SK-MEL-5 (cell line): ENCODE measurements at places on chromosomes 11 and 22.

GRCh38 chr11:3104051-3104714 lies 47.0 kb upstream of the CARS1 start:
- no peak for DNase-seq

DNA sequence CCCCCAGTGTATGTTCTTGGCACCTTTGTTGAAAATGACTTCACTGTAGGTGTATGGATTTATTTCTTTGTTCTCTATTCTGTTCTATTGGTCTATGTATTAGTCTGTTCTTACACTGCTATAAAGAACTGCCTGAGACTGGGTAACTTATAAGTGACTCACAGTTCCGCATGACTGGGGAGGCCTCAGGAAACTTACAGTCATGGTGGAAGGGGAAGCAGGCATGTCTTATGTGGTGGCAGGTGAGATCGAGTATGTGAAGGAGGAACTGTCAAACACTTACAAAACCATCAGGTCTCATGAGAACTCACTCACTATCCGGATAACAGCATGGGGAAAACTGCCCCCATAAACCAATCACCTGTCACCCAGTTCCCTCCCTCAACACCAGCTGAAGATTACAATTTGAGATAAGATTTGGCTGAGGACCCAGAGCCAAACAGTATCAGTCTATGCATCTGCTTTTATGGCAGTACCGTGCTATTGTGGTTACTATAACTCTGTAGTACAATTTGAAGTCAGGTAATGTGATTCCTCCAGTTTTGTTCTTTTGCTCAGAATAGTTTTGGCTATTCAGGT lies 836.2 kb downstream of the DLG2 start:
- no peak for DNase-seq

- DNase-seq, result no peak
Measured at GRCh38 chr22:35645646-35646045, 2.6 kb upstream of the APOL6 start.

- DNase-seq, result no peak
Measured at GRCh38 chr11:12943311-12943710, 65.8 kb upstream of the RASSF10 start.

GRCh38 chr11:68598816-68599653 lies 85.3 kb upstream of the GAL start:
- DNase-seq, result no peak

GRCh38 chr11:1820463-1821325 lies 14.1 kb upstream of the SYT8 start:
- DNase-seq, result no peak

DNA sequence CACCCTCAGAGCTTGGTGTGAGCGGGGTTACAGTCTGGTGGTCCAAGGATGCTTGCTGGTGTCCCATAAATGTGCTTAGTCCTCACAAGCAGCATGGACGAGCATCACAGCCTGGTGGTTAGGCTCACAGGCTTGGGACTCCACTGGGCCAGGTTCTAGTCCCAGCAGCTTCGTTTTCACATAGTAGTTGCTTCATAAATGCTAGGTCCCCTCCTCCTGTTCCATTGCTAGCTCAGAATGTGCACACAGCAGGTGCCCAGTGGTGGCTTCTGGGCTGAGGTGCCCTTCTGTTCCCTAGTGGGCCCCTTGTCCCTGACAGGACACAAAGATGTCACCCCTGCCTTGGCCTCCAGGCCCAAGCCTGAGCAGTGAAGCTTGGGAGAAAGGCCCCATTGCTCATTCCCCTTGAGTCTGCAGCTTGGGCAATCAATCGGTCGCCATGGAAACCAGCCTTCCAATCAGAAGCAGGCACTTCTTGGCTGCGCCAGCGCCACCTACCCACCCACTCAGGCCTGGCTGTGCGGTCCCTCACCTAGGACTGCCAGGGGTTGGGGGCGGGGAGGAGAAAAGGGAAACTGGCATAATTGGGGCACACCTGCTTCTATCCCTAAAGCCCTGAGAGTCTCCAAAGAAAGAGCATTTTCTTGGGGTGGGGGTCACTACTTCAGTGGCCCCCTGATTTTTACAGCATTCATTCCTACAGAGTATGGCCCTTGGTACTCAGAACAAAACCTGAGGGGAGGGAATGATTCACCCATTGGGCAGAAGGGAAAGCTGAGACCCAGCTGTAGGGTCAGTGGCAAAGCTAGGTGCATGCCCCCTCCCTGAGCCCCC lies 48.1 kb downstream of the CYTH4 start:
- peak; percentile 80 for DNase-seq

DNA sequence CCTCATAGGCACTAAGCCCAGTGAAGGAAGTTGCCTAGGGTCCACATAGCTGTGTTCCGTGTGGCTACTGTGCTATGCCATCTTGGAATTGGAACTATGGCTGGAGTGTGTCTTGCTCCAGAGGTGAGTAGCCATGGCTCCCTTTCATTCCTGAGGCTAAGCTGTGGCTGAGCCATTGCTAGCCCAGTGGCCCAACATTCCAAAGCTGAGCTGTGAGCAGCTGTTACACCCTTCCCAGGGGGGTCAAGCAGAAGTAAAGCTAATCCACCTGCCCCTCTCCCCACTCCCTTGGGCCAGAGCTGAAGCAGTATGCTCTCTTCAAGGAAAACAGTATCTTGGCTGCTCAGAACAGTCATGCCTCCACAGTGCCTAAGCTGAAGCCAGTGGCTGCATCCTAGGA lies 51.1 kb downstream of the USP35 start:
- no peak for DNase-seq

- peak; percentile 26 for DNase-seq
Measured at GRCh38 chr11:119902656-119903231, 173.7 kb upstream of the NECTIN1 start.

GRCh38 chr11:103109818-103110388 lies 677 bp downstream of the DYNC2H1 start:
- peak; percentile 11 for DNase-seq

DNA sequence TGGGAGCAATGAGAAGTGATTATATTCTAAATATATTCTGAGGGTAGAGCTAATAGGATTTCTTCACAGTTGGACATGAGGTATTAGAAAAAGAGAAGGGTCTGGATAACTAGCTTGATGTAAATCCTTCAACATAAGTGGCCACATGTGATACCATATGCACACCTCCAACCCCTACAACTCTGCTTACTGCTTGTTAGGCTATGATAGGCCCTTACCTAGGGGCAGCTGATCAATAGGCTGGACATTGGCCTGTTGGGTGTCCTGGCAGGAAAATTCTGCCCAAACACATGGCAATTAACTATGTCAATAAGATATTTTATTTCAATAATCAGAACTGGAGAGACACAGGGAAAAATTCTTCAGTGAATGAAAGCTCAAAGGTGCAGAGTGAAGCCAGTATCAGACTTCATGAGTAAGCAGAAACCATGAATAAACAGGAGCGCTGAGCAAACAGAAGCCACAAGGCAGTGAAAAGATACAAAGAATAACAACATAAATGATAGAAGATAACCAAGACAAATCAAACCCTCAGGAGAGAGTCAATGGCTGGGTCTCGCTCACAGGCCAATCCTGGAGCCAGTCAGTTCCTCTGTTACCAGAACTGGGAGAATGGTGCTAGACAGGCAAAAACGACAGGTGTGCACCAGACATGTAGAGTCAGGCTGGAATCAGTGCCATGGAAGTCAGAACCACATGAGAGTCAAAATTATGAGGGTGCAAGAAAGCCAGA lies 46.3 kb upstream of the PSMA1 start:
- no peak for DNase-seq

DNA sequence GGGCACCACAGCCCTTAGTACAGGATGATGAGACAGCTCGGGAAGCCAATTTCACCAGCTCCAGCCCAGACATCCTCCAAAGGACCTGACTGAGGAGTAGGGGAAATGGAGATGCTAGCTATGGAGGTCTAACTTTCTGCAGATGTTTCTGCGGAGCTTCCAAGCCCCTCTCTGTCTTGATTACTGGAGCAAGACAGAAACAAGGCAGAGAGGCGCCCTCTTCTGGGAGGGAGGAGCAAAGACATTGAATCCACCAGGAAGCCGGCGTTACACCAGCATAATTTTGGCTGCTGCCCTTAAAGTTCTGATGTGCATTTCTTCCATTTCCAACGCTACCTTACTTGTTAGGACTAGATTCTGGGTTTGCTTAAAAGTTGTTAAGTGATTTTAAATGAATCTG lies 107.3 kb upstream of the HSD17B12 start:
- DNase-seq, result peak; percentile 66

GRCh38 chr11:44351006-44351660 lies 41.2 kb upstream of the ALX4 start:
- no peak for DNase-seq

- no peak for DNase-seq
Measured at GRCh38 chr11:46253258-46254132, 24.0 kb upstream of the CREB3L1 start.

- DNase-seq, result no peak
Measured at GRCh38 chr22:34489861-34490260, 569.6 kb upstream of the LARGE1 start.

DNA sequence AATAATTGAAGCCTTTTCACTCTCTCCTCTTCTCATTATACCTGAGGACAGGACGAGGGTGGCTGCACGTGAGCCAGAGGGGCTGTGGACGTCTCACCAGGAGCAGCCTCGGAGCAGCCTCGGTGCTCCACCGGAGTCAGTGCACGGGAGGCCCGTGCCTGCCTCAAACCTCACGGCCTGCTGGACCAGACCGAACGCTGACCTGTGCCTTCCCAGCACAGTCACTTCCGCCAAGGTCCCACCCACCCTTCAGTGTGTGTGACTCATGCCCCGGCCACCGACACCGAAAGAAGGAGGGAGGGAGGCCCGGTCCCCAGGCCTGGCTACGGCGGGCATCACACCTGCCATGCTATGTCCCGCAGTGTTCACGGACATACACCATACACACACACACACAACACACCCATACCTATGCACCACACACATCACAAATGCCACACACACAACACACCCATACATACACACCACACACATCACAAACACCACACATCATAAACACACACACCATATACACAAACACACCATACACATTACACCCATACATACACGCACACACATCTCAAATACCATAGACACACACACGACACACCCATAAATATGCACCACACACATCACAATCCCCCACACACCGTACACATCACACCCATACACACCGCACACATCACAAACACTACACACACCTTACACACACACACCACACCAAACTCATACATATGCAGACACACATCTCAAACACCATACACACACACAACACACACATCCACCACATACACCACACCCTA lies 1506.5 kb downstream of the TBC1D22A start:
- no peak for DNase-seq

DNA sequence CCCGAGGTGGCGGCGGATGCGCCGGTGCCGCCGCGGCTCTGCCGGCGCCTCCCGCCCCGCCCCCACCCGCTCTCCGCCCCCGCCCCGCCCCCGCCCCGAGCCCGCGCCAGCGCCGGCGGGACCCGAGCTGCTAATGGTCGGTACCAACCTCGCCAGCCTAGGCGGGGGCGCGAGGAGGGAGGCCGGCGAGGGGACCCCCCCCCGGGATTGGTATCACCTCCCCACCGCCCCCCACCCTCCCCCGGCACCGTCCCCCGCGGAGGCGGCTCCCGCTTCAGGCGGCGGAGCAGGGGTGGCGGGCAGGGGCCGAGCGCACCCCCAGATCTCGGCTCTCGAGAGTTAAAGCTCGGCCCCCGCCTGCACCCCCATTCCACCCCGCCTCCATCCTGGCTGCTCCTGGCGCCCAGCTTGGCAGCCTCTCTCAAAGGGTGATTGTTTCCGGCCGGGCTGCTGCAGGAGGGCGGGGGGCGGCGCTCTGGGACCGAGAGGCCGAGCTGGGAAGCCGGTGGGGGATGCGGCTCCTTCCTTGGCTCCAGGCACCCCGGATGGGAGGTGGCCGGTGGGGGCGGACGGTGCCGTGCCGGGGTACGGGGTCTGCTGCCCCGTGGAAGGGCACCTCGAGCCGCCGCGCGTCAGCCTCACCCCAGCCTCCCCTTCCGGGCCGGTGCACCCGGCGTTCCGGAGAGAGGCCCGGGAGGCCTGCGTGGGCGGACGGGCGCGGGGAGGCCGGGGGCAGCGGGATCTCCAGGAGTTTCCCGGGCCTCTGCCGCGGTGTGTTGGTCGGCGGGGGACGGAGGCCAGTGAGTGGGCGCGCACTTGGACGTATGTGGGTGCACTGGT lies at the start of gene B3GAT1:
TSS of gene B3GAT1 (minus strand) at position 40 of the 840 bp plus-strand sequence. CDS start 24,583 bp downstream, outside the sequence.
- DNase-seq, result peak; percentile 35

DNA sequence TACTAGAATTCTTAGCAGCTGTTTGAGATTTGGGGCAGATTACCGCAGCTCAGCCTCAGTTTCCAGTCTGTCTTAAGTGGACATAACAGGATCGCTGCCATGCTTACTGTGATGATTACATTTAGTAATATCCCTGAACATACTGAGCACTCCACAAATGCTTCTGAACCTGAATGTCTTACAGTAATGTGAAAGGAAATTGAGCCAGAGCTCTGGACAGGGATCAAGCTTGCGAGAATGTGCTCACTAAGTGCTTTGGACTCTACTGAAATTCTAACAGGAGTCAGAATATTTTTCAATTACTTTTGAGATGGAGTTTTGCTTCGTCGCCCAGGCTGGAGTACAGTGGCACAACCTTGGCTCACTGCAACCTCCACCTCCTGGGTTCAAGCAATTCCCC lies 118.6 kb upstream of the RASSF10 start:
- DNase-seq, result no peak

GRCh38 chr11:34585735-34586487 lies 35.0 kb upstream of the EHF start:
- peak; percentile 83 for DNase-seq

DNA sequence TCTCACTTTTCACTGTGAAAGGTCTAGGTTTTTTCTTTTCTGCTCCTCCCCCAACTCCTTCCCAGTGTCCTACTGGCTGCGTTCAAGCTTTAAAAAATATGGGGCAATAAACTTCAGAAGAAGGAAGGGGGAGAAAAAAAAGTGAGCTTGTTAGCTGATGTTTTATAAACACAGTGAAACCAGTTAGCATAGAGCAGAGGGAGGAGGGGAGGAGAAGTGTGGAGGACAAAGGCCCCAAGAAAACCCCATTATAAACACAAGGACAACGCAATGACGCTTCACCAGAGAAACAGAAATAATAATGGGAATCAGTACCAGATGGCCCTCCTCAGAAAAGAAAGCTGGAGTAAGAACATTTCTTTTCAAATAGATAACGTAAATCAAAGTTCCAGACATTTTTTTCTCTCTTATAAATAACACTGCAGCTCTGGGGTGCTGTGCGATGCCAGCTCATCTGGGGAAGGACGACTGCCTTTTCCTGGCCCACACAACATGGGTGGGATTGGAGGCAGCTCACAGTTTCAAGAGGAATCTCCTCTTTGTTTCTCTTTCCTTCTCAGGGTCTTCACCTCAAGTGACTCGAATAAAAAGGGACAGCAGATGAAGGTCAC lies 235.4 kb upstream of the NARS2 start:
- no peak for DNase-seq

DNA sequence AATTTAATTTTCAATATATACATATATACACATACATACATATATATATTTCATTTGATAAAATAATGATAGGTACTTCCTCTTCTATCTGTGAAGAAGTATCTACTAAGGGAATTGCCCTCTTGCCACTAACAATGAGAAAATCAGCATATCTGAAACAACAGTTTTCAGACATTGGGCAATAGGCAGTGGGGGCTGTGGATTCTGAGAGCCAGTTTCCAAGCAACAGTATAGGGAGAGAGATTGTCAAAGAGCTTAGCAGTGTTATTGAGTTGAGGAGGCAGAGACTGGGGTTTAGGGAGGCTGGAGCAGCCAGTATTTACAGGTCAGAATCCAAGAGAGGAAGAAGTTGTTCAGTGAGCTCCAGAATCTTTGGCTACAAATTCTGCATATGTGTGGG lies 119.3 kb downstream of the ARFGAP2 start:
- DNase-seq, result no peak
